ENCODE measurements at places on chromosomes 12 and 14.

- DNase-seq: no peak
These were observed 101.3 kb downstream of the HMGA2 start for GRCh38 chr12:65925626-65926025.

DNA sequence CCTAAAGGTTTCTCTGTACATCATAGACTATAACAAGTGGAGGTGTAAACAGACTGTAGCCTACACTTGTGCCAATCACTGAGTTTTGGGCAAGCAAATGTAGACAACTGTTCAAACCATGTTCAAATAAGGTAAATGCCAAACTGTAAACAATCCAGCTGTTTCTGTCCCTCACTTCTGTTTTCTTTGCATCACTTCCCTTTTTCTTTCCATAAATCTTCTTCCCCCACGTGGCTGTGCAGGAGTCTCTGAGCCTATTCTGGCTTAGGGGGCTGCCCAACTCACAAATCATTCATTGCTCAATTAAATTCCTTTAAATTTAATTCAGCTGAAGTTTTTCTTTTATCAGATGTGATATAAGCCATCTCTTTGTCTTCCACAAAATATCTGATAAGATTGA is 65.1 kb upstream of the CPM start:
- no peak for DNase-seq

DNA sequence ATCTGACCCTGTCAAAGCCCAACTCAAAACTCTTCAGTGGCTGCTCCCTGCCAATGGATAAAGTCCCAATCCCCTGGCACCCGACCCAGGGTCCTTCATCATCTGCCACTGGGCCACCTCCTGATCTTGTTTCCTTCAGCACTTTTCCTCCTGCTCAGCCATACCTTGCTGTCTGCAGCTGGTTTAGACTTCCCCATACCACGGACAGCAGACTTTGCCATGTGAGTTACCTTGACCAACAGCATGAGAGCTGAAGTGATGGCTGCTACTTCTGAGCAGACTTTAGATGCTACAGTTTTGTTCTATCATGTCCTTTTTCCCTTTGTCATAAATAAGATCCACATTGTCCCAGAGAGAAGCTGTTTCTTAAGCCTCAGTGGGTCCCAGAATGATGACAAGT is 33.3 kb upstream of the STON2 start:
- DNase-seq: no peak

DNA sequence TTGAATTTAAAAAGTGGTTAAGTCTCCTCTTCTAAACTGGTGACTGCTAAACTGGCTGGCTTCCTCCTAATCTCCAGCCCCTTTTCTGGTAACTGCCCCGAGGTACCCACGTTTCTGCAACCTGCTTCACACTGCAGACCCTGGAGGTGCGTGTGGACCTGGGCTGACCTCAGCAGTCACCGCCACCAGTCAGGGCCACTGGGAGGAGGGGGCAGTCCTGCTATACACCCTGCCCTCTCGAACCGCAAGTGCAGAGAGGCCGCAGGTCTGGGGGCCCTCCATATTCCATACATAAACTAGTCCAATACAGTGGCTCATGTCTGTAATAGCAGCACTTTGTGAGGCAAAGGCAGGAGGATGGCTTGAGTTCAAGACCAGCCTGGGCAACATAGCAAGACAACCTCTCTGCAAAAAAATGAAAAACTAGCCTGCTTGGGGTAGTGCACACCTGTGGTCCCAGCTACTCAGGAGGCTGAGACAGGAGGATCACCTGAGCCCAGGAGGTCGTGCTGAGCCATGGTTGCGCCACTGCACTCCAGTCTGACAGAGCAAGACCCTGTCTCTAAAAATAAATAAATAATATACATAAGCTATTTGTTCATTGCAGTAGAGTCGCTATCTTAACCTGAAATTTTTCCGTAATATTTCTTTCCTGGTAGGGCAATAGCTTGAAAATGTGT is 25.6 kb downstream of the VPS37B start:
- no peak for DNase-seq

GRCh38 chr12:131218026-131218922 is 264.6 kb downstream of the ADGRD1 start:
- no peak for DNase-seq

DNA sequence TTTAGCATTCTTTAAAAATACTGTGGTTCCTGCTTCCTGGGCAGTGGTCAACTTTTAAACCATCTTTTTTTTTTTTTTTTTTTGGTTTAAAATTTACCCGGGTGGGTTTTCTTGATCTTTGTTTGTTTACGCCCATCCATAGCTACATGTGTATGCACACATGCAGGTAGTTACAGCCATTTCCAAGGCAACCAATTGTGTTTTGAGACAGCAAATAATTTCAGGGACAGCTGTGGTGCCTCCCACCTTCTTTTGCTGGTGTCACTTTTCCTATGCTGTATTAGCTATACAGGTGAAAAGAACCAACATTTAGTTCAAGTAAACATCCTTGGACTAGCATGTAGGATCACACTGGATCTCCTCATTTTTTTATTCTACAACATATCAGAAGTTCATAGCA is 52.0 kb upstream of the PSMA6 start:
- peak; percentile 19 for DNase-seq

DNA sequence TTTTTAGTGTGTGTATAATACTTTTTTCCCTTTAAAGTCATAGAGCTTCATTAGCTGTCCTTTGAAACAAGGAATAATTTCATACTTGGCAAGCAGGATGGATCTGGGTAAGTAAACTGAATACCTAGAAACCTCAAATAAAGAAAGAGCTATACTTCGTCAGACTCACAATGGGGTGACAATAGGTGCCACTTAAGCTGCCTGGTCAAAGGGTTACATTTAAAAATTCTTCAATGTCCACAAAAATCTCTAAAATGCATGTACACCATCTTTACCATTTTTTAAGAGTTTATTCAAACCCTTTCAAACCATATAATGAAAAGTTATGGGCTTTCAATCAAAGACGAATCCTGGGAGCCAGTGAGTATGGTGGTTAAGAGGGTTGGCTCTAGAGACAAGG is 3.1 kb downstream of the GIT2 start:
- no peak for DNase-seq

DNA sequence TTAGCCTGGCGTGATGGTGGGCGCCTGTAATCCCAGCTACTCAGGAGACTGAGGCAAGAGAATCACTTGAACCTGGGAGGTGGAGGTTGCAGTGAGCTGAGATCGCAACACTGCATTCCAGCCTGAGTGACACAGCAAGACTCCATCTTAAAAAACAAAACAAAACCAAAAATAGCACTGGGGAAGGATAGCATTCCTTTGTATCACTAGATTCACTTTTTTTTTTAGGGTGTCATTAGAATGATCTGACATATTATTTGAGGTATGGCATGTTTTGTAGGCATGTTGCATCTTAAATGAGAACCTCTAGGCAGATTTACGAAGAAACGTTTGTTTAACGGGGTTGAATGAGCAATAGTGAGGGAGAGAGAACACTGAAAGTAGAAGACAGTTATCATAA is 16.8 kb upstream of the FAR2 start:
- no peak for DNase-seq

DNA sequence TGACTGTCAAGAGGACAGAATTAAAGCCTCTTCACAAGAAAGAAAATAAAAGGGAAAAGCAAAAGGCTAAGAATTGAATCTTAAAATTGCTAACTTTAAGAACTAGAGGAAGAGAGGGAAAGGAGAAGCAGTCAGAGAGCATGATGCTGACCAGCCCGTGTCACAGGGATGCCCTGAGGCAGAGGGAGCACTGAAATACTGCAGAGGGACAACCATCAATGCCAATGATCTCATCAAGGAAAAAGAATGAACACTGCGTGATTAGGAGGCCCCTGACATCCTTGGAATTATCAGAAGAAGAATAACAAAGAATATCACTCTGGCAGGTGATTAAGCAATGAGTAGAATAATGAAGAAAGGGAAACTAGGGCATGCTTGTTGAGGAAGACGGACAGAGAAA is 252.2 kb upstream of the GRIP1 start:
- no peak for DNase-seq

GRCh38 chr14:33799705-33800570 is 150.9 kb downstream of the EGLN3 start:
- no peak for DNase-seq

Measured in COR-L47 (cell line).